Stimulated activated CD4-positive, alpha-beta T cell treated with anti-CD3 and anti-CD28 coated beads, Interleukin-15, amount 100 ng/mL, for 24 hours (primary cell): ENCODE measurements at places on chromosomes 16 and 17.

- DNase-seq: no peak
These were observed 35.4 kb downstream of the WSCD1 start for GRCh38 chr17:6105649-6106007.

GRCh38 chr16:29779474-29779873, 1.4 kb downstream of the ZG16 start:
- DNase-seq: no peak

GRCh38 chr16:63135069-63135468, 1098.8 kb upstream of the CDH8 start:
- DNase-seq: no peak

- peak; percentile 55 for DNase-seq
These were observed 19.2 kb upstream of the ABAT start for GRCh38 chr16:8655184-8655717.

- no peak for DNase-seq
These were observed 130.6 kb downstream of the MYO1D start for GRCh38 chr17:32746280-32746679.

DNA sequence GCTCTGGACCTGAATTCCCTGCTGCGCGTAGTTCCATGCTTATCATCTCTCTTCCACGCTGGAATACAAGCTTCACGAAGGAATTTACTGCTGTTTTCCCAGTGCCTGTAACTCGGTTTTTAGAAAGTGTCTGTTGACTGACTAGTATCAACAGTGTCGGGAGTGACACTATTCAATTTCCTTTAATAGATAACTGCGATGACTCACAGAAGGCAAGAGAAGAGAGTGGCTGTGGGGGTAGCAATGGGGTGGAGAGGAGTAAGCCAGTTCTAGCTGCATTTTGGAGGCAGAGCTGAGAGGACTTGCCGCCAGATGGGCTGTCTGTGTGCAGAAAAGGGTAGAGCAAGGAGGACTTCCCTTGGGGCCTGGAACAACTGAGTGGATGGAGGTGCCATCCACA, 25.2 kb downstream of the B4GALNT2 start:
- DNase-seq: no peak

DNA sequence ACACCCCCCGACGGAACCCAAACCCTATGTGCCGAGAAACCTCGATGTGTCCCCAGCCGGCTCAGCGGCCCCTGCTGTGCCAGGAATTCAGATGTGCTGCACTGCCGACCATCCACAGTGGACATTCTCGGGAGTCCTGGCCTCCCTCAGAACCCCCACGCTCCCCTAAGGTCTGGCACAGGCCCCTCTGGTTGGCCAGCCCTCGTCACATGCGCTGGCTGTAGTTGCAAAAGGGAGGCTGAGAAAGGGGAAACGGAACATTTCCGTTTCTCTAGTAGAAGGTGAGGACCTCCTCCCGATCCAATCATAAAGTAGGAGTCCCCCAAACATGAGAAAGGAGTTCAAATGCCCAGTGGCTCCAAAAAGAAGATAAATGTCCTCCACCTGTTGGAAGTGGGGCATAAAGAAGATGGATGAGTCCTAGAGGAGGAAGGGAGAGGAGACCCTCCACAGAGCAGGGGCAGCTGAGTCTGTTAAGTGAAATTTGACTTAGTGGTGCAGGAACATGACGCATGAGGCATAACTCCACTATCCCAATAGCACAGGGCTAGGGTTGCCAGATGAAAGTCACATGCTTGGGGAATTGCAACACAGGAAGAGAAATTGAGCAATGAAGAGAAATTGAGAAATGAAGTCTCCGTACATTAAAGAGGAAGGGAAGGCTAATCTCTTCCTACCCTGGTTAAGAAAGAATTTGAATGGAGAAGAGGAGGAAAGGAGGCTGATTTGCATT, 49.3 kb upstream of the WSB1 start:
- no peak for DNase-seq

DNA sequence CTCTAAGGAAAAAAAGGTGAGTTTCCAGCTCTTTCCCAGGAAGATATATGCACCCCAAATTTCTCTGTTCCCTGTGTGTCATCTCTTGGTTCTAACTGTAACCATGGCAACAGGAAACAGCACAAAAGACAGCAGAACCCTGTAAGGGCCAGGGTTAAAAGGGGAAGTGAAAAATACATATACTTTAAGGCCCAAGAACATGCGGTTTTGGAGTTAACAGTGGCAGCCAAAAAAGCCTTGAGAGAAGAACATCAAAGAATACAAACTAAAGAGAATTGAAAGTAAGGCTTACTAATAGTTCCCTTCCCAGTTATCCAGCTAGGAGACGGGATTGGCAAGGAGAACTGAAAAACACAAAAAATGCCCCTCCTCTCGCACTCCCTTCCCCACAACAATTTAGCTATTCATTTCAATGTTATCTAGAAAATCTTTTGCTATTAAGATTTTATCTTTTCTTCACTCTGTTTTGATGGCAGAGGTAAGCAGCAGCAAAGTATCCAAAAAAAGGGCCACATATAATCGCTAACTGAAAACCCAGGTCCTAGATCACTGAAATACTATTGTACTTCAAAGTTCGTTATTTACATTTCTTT, 1.5 kb downstream of the SPOP start:
- no peak for DNase-seq

GRCh38 chr17:82198092-82198491, 14.6 kb downstream of the CCDC57 start:
- peak; percentile 27 for DNase-seq

DNA sequence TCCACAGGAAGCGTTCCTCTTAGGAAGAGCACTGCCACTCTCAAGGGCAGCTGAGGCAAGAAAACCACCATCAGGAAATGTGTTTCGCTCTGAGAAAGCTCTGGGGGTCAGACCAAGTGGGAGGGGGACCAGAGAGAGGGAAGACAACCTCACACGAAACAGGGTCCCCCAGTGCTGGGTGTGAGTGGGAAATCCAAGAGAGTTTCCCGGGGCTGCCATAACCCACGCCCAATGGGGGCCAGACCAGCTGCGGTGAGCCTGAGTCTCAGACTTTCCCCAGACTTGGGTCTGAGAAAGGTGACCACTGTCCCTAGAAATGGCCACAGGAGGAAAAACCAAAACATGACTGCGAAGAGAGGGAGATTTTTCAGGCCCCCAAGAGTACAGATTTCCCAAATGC, 14.5 kb downstream of the DNAH17 start:
- no peak for DNase-seq

- DNase-seq: no peak
These were observed 44.4 kb downstream of the HAPSTR1 start for GRCh38 chr16:9135797-9136196.

DNA sequence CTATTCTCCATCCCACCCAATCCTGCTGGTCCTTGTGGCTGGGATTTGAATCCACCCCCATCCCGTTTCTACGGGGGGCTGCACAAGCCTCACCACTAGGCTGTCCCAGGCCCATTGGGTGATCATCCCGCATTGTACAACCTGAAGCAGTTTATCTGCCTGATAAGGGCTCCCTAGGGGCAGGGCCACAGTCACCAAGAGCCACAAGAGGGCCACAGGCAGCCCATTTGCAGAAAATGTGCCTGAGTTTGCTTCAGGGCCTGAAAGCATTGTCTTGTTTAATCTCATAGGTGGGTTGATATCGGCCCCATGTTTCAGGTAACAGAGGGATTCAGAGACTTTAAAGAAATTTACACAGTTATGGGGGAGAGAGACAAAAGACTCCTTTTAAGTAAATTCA, 245.0 kb downstream of the CPPED1 start:
- no peak for DNase-seq

DNA sequence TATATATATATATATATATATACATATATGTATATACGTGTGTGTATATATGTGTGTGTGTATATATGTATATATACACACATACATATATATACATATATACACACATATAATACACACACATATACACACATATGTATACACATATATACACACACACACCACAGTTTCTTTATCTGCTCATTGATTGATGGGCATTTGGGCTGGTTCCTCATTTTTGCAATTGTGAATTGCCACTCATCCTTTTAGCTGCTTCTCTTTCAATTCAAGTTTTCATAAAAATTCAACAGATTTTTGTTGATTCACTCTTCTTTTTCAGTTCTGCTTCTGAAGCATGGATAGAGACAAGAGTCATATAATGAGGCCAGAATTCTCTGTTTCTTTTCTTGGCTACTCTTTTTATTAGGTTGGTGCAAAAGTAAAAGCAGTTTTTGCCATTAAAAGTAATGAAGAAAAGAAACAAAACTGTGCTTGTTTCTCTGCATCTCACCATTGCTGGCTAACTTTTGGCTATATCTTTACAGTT, 44.5 kb downstream of the SLFN5 start:
- DNase-seq: no peak
